ENCODE measurements at places on chromosomes 2 and 18.

GRCh38 chr2:224276251-224276650 lies 125.7 kb downstream of the FAM124B start:
- no peak for DNase-seq

DNA sequence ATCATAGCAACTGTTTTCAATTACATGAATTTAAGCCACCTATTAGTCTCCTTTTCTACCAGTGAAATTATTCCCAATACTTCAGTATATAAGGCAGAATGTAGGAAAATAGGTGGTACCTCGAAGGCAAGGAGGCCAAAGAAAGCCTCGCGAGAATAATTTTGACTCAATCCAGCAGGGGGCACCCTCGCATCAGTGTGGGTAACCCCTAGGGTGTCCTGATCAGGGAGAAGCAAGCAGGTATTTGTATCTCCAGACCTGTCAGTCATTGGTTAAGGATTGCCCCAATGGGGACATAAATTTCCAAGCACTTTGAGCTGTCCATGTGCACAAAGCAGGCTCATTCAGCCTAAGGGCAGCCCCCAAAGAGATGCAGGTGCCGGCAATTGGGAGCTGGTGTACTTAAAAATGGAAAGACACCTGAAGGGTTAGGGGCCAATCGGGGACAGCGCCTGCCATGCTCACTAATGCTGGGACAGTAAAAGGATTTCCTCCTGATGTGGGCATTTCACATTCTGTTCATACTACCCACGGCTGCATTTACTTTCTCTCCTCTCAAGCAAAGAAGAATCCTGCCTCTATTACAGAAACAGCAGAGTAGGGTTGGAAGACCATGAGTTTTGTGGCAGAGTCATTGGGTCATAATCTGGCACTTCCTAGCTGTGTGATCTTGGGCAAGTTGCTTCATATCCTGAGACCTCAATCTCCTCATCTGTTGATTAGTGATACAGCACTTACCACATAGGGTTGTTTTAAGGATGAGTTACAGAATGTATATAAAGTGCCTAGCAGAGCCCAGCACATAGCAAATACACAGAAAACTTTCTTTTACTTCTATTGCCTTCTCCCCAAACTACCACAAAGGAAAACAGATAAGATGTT lies 136.1 kb downstream of the ICOS start:
- peak; percentile 63 for DNase-seq

DNA sequence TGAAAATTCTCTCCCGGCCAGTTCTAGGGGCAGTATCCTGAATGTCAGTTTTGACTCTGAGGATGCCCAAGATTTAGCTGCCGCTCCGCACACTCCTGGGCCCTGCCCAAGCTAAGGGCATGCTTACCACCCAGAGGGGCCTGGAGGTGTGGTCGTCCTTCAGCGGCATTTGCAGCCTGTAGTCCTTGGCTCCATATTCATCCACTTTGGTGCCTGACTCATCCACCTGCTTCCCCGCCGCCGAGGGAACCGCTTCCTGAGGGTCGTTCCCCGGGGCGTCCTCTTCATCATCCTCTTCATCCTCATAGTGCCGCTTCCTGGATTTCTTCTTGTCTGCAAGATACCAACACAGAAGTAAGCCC lies 577 bp downstream of the ERCC3 start:
- DNase-seq: no peak

DNA sequence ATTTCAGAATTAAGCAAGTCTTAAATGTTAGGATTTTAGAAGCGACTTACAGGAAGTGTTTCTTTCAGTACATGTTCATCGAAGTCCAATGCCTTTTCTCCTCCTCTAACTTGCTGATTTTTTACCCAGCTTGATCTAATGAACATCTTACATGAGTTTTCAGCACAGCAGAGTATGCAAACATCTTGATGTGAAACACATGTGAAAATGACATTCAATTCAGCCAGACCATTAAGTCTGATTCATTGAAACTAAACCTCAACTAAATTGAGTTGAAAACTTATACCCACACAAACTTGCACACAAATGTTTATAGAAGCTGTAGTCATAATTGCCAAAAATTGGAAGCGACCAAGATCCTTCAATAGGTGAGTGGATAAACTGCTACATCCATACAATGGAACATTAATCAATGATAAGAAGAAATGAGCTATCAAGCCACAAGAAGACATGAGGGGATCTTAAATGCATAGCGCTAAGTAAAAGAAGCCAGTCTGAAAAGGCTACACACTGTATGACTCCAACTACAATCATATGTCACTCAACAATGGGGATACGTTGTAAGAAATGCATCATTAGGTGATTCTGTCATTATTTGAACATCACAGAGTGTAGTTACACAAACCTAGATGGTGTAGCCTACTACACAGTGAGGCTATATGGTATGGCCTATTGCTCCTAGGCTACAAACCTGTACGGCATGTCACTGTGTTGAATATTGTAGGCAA lies 18.5 kb downstream of the PSTPIP2 start:
- no peak for DNase-seq

GRCh38 chr2:232551250-232551638 lies 755 bp downstream of the EIF4E2 start:
- DNase-seq: no peak

DNA sequence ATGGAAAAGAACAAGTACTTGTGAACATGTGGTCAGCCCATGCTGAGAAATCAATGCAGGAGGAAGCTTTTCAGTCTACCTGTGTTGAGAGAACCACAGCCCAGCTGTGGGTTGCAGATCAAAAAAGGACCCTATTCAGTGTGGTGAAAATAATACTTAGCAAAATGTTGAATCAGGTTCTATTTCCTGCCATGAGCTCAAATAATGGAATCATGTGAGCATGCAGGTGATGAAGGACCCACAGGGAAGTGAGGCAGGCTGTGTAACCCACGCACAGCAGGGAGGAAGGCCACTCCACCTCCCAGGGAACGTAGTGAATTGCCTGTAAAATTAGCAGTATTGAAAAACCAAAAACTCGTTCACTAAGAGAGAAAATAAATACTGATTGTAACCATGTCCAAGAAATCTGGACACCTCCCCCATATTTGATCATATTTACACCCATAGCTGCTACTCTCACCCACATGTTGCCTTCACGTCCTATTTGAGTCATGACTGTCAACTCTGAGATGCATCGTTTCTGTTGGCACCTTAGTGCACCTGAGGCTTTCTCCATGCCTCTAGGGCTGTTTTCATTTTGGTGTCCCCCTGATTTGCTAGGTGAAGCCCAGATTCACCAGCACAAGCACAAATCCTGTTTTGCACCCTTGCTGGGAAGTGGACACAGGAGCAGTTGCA lies 20.5 kb upstream of the BCL2L11 start:
- DNase-seq: no peak

DNA sequence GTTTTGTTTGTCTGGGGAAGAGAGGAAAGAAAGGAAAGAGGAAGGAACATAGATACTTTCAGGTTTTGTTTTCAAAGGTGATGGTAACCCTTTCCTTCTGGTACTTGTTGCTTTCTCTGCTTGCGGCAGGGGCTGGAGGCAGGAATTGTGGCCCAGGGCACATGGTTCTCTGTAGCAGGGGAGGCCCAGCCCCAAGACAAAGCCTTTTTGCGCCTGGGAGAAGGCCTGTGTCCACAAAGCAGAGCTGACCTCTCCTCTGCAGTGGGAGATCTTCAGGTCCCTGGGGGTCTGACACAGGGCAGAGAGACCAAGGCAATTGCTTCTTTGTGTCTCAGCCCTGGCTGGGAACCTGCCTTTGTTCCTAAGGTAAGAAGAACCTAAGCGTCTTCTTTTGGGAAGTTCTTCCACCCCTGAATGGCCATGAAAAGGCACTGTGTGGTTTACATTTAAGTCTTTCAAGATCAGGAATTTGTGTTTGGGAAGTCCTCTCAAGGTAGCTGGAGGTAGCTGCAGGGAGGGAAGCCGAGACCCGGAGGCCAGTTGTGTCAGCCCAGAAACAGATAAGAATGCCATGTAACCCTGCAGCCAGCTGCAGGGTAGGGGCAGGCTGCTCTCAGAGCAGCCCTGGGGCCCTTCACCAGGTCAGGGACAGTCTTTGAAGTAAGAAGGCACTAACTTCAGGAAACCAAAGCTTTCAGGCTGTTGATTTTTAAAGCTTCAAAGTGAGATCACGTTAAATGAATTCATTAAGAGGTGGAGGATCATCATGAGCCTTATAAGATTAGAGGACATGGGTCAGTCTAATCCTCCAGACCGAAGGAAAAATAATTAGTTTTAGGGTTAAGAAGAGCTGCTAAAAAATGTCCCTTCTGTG lies 119.3 kb downstream of the STPG4 start:
- DNase-seq: no peak

DNA sequence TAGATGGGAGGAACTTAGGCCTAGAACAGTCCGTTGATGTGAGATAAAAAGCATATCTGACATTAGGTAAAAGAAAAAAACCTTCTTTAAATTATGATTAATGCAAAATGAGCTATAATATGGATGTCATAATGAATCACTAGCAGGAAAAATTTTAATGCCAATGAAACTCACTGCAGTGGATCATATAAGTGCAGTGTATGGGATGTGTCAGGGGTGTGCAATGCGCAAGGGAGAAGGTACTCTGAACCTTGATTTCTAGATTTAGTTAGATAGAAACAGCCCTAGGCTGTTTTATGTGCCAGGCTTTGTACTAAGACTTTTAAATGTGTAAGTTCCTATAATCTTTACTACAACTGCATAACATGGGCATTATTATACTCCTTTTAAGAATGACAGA lies 50.4 kb upstream of the NXPH2 start:
- DNase-seq: no peak

DNA sequence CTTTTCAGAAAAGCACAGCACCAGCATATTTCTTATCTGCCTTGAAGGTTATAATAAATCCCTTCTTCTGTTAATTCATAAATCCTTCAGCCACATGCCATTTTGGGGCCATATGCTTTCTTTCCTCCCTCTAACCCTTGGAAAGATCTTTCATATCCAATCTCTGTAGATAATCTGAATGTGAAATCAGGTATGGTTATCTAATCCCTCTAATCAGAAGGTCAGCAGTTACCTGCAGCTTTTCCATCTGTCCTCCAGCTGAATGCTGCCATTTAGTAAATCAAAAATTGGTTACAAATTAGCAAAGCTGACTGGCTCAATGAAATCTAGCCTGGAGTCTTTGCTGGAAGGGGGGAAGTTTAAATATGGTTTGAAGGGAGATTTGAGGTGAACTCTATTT lies 230.5 kb downstream of the PIK3C3 start:
- DNase-seq: no peak

DNA sequence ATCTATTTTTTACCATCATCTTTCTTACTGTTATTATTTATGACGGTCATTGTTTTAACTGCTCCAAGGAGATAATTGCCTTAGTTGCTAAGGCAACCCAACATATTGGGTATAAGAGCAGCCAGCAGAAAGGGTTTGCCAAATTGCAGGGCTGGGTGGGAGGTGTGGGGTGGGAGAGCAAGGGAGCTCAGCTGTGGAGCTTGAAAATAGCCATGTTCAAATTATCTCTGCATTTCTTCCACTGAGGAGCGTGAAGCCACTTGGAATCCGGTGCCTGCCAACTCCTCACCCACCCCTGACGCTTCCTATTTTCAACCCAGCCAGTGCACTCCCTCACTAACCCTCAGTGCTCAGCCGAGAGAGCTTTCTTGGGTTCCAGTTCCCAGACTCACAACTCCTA lies 60.8 kb downstream of the SETBP1 start:
- DNase-seq: no peak

- DNase-seq: no peak
These were observed at the start of gene CYP27C1 for GRCh38 chr2:127220102-127220767. TSS of gene CYP27C1 (minus strand) at chr2:127220299. CDS start at chr2:127220270, 29 bp downstream.

DNA sequence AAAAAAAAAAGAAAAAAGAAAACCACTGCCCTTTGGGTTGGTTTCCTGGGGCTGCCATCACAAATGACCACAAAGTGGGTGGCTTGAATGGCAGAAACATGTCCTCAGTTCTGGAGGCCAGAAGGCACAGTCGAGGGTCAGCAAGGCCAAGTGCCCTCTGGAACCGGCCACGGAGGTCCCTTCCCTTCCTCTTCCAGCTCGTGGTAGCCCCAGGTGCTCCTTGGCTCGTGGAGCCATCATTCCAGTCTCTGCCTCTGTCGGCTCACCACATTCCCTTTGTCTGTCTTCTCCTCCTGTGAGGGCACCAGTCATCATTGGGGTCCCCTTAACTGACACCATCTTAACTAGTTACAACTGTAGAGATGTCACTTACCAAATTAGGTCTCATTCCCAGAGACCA lies 8.5 kb upstream of the NFATC1 start:
- DNase-seq: no peak

DNA sequence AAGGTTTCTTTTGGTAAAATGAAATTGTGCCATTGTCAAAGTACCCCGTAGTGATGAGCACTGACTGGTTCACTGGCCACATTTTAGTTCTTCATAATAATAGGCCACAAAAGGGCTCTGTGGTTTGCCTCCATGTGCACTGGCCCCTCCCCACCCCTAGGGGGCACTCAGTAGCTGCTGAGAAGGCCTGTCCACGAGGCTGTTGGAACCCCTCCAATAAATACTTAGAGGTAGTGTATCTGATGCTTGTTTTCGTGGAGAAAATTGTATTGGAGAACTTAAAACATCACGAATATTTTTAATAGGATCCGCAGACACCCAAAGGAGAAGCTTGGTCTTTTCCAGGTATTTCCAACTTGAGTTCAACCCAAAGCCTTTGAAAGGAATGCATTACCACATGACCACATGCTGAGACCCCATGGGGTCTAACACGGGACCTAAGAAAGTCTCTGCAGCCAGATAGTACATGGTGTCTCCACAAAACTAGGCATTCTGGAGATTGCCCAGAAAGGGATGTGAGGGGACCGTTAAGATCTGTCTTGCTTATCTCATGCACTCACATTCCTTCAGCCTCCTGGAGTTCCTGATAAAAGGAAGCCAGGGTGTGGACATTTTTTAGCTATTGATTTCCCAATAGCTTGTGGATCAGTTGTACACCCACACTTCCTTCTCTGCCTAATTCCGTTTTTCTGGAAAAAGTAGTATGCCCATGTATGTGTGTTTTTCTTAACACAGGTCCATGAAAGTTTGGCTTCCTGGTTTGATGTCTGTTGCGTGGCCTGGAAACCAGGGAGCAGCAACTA lies 28.5 kb upstream of the NOSTRIN start:
- DNase-seq: no peak

GRCh38 chr2:101698014-101698843 lies 722 bp downstream of the MAP4K4 start:
- DNase-seq: no peak

DNA sequence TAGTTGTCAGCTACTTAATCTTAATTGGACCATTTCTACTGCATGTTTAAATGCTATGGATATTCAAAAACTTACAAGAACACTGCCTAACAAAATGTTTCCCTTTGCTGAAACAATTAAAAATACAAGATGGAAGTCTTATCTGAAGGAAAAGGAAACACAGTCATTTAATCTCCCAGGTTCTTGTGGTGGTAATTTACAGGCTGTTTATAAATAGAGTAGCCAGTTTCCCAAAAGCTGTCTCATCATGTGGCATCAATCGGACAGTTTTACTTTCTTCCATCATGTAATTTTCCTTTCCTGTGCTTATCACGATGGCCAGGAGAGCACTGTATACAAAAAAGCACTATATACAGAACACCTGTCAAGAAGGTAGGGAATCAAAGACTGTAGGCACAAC lies 368.1 kb downstream of the ZEB2 start:
- no peak for DNase-seq

GRCh38 chr2:20666304-20667150 lies at the start of gene GDF7:
TSS of gene GDF7 (plus strand) at chr2:20667144. CDS start at chr2:20667240, 96 bp downstream.
- DNase-seq: no peak
